ENCODE measurements at places on chromosomes 6 and 20.
A peak's percentile ranks its signal among the peaks of the same experiment; 100 is the strongest.

DNA sequence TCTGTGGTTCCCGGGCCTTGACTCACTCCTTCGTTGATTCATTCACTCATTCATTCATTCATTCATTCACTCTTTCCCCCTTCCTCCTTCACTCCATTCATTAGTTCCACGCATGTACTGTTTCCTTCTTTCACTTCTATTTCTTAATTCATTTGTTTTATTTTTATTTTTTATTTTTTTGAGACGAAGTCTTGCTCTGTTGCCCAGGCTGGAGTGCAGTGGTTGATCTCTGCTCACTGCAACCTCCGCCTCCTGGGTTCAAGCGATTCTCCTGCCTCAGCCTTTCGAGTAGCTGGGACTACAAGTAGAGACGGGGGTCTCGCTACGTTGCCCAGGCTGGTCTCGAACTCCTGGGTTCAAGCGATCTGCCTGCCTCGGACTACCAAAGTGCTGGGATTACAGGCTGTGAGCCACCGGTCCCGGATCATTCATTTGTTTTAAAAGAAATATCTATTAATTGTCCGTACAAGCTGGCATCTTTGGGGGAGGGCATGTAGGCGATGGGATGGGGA lies 427 bp upstream of the NFKBIE start:
- no peak for DNase-seq

DNA sequence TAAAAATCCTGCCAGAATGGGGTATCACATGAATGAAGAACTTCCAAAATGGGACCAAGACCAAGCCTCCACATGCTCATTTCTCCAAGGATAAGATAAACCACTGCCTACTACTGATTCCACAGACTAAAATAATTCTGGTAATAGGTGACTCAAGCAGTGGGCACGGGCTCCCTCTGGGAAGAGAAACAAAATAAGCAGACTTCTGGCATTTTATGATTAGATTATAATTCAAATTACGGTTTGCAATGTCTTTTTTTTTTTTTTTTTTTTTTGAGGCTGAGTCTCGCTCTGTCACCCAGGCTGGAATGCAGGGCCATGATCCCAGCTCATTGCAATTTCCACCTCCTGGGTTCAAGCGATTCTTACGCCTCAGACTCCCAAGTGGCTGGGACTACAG lies 16.0 kb downstream of the UQCC1 start:
- peak; percentile 21 for DNase-seq

GRCh38 chr20:38836991-38837390 lies 31.5 kb downstream of the PPP1R16B start:
- no peak for DNase-seq

GRCh38 chr6:52538252-52538900 lies 38.5 kb downstream of the TRAM2 start:
- no peak for DNase-seq

DNA sequence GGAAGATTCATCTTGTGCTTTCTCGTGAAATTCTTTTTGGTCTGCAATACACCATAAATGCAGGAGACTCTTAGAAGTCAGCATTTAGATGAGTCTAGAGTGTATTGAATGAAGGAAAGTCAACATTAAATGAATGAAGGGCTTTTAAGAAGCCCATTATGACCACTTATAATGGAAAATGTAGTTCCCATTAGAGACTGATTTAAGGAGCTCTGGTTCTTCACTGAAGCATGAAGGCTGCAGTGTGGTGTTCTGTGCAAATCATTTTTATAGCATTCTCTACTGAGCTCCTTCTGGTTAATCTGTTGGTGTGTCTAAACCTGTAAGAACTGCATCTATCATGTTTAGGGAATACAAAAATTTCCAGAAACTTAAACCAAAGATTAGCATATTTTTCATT lies 19.7 kb downstream of the NCOA7 start:
- no peak for DNase-seq

DNA sequence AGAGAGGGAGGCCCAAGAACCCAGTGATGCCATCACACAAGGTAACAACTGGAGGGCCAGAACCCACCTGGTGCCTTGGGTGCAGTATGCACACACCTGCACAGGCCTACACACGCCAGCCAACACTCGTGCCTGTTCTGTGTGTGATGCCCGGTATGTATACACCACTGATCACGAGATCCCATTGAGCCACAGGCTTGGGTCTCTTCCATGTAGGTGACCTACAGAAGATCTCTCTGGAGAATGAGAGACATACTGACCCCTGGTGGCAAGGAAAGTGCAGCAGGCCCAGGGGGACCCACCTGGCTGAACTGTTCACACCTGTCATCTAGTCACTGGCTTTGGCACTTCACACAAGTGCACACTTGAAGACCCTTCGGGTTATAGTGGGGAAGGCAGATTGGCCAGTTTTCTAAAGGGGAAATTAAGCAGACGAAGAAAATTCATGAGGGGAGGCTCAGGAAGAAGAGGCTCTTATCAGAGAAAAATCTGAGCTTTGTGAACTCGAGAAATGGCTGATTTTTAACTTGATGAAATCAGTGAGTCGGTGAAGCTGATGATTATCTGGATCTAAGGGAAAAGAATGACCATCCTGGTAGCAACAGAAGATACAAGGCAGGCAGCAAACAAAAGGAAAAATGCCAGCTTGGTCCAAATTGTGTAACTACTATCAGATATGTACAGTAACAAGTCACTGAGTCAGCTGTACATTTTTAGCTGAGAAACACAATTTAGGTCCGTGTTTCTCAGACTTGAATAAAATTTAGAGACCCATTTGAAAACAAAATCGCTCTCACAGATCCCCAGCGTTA lies 69.1 kb upstream of the PBOV1 start:
- DNase-seq, result peak; percentile 30

DNA sequence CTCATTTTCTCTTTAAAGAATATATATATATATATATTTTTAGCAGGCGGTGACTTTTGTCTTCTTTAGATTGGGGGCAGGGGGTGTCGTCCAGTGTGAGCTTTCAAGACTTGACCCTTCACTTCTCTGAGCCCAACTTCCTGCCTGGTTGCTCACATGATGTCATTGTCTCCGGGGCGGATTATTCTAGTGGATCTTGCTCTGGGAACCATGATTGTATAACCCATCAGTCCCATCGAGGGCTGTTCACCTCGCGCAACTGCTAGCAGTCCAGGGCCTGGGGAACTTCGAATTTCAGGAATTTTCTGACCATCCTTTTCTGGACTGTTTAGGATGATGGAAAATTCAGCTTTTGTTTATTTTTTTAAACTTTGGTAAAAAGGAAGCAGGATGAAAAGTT lies 1.0 kb downstream of the IGF2R start:
- peak; percentile 72 for DNase-seq

DNA sequence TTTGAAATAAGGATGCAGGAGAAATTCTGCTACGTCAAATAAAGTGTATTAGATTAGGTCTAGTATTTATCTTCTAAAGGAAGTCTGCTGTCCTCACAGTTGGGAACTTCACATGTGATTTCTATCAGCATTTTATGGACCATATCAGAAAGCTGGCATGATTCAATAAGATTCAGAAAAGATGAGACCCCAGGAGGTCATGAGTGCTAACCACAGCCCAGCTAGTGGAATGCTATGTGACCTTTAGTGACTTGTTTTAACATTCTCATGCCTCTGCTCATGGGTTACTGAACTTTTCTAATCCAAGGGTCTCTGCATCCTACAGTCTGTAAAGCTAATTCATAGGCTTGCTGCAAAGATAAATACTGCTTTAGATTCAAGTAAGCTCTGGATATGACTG lies 150.1 kb downstream of the GMPR start:
- DNase-seq, result no peak

- DNase-seq, result no peak
These were observed 124.0 kb downstream of the PXDC1 start for GRCh38 chr6:3627501-3627900.

GRCh38 chr6:21264288-21265033 lies 329.1 kb upstream of the SOX4 start:
- no peak for DNase-seq

GRCh38 chr6:105884426-105884825 lies 201.7 kb upstream of the PRDM1 start:
- no peak for DNase-seq

DNA sequence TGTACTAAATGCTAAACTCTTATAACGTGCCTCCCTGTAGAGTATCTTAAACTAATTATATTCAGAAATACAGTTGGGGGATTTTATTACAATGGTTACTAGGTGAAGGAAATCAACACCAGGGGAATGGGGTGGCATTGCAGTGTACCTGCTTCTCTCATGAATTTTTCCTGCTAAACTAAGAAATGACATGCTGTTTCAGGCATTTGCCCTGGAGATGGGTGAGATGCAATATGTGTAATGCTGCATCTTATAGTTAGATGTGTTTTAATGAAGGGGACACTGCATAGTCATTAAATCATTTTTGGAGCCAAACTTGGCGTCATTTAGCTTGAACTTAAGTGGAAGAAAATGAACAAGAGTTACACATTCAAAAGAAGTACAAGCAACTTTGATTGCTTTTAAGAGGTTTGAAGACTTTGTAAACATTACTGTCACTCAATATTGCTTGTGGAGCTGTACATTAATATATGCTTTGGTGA lies 4.3 kb downstream of the EYA4 start:
- DNase-seq, result no peak

DNA sequence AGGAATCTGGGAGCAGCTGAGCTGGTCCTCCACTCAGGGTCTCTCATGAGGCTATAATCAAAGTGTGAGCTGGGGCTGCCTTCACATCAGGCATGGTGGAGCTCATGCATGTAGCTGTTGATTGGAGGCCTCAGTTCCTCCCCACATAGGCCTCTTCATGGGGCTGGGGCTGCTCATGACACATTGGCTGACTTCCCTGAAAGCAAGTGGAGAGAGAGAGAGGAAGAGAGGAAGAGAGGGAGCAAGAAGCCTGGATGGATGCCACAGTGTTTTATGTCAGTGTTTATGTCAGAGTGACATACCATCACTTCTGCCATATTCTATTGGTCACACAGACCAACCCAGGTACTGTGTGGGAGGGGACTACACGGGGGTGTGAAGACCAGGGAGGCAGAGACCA lies 43.8 kb downstream of the EYA2 start:
- DNase-seq, result no peak

DNA sequence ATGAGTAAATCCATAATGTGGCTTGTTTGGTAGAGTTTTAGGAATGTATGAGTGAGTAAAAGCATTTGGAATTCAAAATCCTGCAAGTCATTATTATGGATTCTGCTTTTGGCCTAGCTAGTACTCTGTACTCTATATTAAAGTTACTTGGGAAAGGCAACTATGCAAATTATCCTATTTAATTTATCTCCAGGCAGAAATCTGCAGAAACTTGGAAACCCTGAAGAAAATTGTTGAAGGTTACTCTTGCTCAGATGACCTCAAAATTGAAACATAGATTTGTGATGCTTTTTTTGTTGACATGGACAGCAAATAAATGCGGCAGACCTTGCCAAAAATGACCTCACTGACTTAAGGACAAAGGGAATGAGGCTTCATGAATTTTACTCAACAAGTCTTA lies 477.1 kb upstream of the EYS start:
- no peak for DNase-seq

DNA sequence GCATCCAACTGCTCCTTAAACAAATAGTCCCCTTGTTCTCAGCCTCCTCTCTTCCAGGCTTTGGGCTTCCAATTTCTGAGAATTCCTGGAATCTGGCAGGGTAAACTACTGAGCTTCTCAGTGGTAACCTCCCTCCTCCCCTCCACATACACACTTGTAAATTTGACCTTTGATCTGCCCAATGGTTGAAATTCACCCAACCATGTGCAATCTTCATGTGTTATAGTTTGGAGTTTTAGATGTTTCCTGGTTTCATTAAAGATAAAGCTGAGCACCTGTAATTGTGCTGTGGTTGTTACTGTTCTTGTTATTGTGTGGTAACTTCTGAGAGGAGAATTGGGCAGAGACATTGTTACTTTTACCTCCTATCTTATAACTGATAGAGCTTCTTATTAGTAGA lies 328.4 kb downstream of the TPBG start:
- no peak for DNase-seq

GRCh38 chr6:104418839-104419238 lies 440.9 kb downstream of the HACE1 start:
- DNase-seq, result no peak

- DNase-seq, result no peak
These were observed 3.1 kb downstream of the NTSR1 start for GRCh38 chr20:62711703-62712101.

DNA sequence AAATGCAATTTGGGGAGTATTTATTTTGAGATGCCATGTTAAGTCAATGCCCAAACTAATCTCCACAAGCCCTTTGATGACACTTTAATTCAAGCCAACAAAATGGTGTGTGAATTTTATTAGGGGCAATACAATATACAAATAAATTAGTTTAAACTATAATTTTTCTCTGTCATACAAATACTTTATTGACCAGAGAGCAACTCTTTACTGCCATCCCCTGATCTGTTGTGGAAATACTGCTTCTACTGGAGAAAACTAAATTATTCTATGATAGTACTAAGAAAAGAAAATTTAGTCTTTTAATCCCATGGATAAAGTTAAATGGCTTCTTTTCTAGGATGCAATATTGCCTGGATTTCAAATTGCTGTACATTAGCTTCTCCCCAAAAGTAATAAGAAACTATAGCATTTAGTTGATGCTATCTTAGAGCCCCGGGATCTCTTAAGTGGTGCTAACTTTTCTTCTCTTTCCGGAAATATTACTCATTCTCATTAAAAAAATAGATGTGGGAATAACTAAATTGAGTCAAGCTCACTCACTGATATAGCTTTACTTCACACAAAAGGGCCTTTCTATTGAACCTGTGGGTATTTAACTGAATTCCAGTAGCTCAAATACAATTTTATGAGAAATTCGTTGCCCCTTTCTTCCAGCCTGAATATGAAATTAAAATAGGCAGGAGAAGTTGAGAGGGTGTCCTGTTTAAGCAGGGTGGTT lies 49.2 kb downstream of the SMPDL3A start:
- peak; percentile 20 for DNase-seq

GRCh38 chr6:13327691-13328075 lies 654 bp downstream of the TBC1D7 start:
- no peak for DNase-seq

- DNase-seq, result no peak
These were observed 28.5 kb downstream of the TRERF1 start for GRCh38 chr6:42423244-42423643.

- DNase-seq, result no peak
These were observed 6.6 kb downstream of the SIRPB2 start for GRCh38 chr20:1484438-1485116.
